Kidney glomerular epithelial cell (primary cell): ENCODE measurements at places on chromosomes 6 and 20.

GRCh38 chr6:12010635-12011275 lies 1.4 kb upstream of the HIVEP1 start:
- DNase-seq = peak; percentile 48

- no peak for DNase-seq
These were observed 308.2 kb upstream of the SGK1 start for GRCh38 chr6:134626086-134626485.

GRCh38 chr6:44649365-44650025 lies 262.0 kb downstream of the CDC5L start:
- no peak for DNase-seq

GRCh38 chr6:148595550-148595949 lies 151.3 kb upstream of the UST start:
- DNase-seq = no peak

- peak; percentile 7 for DNase-seq
These were observed 8.5 kb downstream of the MOXD1 start for GRCh38 chr6:132392792-132393191.

GRCh38 chr20:47358672-47359529 lies 2.4 kb upstream of the ZMYND8 start:
- DNase-seq = peak; percentile 85

DNA sequence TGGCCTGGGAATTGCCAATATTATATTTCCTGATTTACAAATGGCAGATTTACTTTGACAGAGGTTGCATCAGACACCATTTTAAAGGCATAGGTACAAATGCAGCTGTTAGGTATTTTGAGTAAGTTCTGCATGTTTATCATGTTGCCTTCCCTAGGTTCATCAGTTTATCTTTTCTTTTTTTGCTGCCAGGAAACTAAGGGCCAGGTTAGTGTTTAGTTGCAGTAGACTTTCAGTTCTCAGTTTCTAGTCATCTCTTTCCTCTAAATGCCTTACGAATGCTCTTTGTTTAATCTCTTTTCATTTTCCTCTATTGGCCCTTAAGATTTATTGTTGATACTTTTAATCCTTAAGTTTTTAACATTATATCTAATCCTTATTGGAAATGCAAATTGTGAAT lies 129.9 kb downstream of the SMAP1 start:
- no peak for DNase-seq

- DNase-seq = no peak
These were observed 61.8 kb downstream of the NFATC2 start for GRCh38 chr20:51480507-51481270.

GRCh38 chr6:109304284-109305015 lies 77.8 kb downstream of the CD164 start:
- no peak for DNase-seq
